ENCODE measurements at places on chromosomes 16 and 17.

DNA sequence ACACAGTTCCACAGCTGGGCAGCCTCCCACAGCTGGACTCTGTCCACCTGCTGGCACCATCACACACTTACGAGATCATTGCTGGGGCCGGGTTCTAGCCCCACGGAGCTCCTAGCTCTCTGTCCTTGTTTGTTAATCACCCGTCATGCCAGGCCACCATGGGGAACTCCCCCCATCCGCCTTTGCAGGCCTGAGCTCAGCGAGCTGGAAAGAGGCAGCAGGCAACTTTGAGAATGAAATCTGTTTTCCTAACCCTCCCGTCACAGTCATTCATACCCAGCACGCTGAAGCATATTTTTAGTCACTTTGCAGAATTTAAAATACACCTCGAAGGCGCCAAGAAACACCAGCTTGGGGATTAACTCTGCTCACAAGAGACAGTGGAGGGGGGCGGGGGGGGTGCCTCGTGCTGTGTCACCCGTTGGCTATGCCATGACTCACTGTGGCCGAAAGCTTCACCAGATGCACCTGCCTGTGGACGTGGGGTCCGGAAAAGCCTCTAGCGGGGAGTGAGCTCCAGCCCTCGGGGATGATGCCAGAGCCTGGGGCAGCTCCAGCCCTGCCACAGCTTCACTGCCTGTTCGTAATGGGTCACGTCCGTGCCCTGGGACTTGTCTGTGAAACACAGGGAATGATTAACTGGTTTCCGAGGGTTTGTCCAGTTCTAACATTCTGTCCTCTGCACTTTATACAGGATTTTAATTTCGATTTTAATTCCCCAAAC lies 1.4 kb upstream of the SPNS2 start:
- DNase-seq, result no peak

DNA sequence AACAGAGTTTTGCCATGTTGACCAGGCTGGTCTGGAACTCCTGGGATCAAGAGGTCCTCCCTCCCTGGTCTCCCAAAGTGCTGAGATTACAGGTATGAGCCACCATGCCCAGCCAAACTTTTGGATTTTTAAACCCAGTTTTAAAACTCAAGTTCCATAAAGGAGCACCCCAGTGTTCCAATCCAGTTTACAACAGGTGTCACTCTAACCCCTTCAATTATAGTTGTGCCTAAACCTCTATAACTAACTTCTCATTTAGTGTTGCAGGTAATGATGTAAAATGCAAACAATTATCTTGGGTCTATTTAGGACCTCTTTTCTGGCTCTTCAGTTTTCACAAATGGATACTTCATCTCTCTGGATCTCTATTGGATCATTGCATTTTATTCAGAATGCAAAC lies 7.8 kb upstream of the ADAP2 start:
- no peak for DNase-seq

DNA sequence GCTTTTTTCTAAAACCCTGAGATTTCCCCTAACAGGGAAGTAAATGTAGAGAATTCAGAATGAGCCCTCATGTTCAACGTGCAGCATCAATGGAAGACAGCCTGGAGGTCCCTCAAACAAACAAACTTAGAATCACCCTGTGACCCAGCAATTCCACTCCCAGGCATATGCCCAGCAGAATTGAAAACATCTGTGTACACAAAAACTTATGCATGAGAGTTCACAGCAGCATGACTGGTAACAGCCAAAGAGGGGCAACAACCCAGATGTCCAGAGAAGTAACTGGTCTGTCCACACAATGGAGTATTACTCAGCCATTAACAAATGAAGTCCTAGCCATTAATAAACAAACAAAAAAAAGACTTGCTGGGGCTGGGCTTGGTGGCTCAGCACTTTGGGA lies 252.7 kb downstream of the PARN start:
- DNase-seq, result no peak

DNA sequence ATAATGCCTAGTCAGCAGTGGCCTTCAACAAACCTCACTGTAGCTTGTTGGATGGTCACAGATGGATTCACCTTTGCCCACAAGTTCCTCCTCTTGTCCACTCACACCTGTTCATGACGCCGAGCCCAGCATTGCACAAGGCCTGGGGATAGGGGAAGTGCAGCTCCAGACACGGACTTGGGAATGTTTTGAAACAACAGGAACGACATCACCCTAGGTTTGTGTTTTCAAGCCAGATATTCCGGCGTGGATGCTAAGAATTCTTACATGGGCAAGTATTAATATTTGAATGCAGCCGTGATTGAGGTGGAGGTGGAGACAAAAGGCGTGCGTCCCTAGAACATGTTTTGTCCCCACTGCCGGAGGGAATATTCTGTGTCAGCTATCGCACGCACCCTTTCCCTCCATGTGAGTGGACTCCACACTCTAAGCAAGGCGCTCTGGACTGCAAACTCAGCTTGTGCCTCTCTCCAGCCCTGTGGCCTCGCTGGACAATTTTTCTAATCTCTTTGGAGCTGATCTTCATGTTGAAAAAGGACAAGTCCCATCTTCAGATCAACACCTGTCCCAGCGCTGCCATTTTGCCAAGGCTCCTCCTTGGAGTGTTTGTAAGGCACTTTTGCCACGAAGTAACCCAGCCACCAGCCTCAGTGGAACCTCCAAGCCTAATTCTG lies 2.0 kb upstream of the BANP start:
- no peak for DNase-seq

GRCh38 chr17:28043296-28043695 lies 819 bp downstream of the NLK start:
- DNase-seq, result no peak

GRCh38 chr16:56356276-56357240 lies 68.8 kb downstream of the AMFR start:
- DNase-seq, result no peak

DNA sequence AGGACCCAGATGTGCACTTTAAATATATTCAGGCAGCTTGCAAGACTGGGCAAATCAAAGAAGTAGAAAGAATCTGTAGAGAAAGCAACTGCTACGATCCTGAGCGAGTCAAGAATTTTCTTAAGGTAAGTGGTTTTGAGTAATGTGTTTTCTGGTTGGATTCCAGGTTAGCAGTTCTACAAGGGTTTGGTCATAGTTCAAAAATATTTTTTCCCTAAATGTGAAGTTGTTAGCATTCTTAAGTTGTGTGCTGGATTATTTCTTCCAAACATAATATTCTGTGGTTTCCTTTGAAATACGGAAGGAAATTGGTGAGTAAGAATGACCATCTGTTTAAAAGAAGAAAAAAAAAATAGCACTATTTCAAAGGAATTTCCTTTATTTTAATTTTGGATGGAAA lies 38.4 kb downstream of the PTRH2 start:
- DNase-seq, result no peak
